A549 (cell line): ENCODE measurements at places on chromosomes 4 and X.

GRCh38 chr4:8854931-8855330, 16.7 kb downstream of the HMX1 start:
- DNase-seq, result no peak

- DNase-seq, result no peak
Measured at GRCh38 chrX:38634665-38635064, 73.3 kb downstream of the TSPAN7 start.

DNA sequence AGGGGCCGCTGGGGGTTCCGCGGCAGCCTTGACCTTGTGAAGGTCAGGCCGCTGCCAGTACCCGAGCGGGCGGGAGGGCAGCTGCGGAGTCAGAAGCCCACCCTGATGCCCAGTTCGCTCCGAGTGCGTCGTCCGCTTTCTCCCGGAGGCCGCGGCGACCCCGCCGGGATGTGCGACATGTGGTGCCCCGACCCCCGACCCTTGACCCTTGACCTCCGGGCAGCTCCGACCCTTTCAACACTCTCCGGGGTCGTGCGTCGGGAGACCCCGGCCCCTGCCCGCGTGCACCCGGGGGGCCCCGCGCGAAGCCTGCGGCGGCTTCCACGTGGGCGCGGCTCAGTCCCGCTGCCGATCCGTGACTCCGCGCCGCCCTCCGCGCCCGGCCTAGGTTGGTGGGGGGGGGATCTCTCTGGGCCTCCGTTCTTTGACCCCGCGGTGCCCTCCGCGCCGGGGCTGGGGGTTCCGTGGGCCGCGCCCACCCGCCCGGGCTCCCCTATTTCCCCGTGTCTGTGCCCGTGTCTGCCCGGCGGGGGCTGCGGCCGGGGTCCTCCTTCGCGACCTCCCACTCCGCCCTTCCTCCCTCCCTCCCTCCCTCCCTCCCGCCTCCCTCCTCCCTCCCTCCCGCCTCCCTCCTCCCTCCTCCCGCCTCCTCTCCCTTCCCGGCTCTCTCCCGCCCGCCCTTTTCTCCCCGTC, 609 bp upstream of the SLC25A6 start:
- peak; percentile 56 for DNase-seq

DNA sequence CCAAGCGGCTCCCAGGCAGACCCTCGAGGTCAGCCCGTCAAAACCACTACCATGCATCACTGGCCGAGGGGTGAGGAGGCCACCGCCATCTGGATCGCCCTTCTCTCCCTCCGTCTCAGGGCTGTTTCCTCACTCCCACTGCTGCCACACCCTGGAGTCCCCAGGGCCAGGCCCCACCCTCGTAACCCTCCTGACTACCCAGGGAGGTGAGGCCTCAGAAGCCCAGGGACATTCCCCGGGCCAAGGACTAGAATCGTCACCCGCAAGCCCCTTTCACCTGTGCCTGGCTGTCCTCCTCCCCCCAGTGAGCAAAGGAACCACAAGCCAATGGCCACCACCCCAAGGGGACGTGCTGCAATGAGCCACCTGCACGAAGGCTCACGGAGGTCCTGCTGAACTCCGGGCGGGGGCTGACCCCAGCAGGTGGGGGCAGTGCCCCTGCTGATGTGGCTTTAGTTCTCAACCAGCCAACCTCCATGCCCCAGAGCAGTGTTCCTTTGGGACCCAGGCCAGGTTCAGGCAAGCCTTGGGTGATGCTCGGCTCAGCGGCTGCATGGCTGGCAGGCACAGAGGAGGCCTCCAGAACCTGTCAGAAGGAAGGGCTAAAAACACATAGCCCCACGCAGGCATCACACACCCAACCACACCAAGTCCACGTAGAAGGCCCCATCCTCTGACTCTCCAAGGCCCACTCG, 23.8 kb downstream of the PPP2R2C start:
- DNase-seq, result no peak

DNA sequence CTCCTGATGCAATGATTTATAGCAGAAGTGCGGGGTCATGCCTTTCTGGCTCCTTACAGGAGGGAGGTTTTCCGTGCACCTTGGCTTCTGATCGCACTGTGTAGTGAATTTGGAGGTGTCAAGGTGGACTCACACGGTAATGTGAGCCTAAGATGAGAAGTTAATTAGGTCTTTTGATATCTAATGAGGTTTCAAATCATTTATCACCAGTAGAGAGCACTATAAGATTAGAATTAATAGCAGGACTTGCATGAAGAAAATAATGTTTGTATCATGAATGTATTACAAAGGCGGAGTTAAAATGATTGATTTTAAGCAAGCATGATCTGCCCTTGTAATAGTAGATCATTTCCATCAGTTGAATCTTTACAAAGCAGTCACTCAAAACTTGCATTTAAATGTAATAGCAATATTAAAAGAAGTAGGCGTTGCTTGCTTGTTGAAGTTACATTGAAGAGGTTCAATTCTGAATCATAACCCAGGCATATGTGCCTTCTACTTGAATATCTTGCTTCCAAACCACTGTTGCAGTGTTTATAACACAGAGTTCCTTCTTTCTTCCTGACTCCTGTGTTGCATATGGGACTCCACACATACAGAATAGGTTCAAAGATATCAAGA, 152.1 kb downstream of the FMR1NB start:
- peak; percentile 0 for DNase-seq

DNA sequence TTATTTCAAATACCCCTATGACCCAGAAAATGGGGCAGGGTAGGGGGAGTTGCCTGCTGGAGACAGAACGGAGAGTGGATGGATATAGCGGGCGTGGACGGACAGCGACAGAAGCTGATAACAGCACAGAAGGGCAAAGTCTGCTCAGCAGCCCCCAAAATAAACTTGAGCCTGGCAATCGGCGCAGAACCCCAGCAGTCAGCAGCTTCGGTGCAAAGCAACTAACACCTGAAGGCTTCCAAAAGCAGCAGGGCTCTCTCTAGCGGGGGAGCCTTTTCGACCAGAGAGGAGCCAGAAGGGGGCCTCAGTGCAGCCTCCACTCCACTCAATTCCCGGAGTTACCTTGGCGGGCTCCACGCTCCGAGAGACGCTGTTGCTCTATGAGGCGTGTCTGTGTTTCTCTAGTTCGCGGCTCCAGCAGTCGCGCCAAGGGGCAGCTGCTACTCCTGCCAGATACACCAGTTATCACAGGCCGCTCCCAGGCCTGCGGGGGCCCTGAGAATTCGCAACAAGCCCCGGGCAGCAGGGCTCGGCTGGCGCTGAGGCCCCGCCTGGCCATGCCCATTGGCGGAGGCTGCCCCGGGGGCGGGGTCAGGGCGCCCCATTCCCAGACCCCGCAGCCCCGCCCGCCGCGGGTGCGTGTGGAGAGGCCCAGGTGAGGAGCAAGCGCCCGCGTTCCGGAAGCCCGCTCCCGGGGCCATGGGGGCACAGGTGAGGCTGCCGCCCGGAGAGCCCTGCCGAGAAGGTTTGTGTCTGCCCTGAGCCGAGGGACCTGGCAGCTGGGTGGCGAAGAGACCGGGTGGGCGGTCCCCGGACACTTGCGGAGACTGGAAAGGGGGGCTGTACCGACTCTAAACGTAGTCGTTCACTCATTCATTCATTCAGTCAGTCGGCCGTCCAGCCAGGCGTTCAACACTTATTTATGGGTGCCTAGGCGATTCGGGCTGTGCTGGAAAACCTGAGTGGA, at the start of the genes CNGA1 and NIPAL1:
Gene CNGA1, minus strand, starts transcription at position 541 of the 967 bp plus-strand sequence. CDS start 63,992 bp downstream, outside the sequence.
Gene NIPAL1, plus strand, starts transcription at position 632 of the 967 bp plus-strand sequence. Its CDS starts 68 bp downstream, at position 700.
- DNase-seq, result peak; percentile 53

GRCh38 chr4:166941629-166942028, 292.7 kb downstream of the SPOCK3 start:
- DNase-seq, result no peak

DNA sequence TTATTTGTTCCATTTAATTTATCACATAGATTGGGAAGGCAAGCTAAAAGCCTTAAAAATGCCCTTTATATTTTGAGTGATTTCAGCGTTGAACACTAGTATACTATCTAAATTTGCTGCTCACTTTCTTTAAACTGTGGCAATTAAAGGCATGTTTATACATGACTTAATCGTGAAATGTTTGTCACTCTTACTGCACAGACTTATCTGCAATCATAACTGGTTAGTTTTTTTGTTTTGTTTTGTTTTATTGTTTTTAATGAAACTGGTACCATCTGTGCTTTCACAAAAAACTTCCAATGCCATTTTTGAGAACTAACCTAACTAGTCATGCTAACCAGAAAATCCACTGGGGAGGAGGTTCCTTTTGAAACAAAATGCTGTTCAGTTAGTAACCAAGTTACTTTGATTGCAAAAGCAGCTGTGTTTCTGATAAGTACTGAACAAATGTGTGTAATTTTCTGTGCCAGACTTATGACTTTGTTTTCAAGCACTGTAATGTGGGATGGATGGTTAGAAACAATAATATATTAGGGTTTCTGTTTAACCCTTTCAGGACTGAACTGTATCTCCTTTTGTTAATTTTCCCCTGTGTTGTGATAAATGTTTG, 56.1 kb downstream of the CCKAR start:
- no peak for DNase-seq

DNA sequence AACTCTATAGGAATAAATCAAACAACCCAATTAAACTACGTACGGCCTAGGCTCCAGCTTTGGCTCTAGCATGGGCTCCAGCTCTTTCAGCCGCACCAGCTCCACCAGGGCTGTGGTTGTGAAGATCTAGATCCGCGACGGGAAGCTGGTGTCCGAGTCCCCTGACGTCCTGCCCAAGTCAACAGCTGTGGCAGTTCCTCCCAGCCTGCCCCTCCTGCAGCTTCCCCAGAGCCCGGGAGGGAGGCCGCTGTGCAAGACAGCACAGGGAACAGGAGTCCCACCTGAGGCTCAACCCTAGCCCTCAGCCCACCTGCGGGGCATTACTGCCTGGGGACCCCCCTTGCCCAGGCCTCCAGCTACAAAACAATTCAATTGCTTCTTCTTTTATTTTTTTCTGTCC, 2680.3 kb downstream of the PCDH7 start:
- no peak for DNase-seq

GRCh38 chrX:57227691-57228090, 58.8 kb upstream of the FAAH2 start:
- DNase-seq, result no peak

DNA sequence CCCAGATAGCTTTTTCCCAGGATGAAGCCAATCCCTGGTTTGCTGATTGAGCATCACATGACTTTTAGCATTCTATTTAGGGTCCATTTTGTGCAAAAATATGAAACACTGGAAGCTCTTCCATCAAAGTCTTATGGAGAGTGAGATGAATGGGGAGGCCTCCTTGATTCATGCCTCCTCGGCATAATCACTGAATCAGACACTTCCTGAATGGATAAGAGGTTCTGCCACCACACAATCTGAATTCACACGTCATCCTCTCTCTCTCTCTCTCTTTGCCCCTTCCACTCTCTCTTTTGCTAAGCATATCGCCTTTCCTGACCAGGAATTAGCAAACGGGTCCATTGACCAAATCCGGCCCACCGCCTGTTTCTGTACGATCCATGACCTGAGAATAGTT, 68.7 kb downstream of the CRMP1 start:
- no peak for DNase-seq

DNA sequence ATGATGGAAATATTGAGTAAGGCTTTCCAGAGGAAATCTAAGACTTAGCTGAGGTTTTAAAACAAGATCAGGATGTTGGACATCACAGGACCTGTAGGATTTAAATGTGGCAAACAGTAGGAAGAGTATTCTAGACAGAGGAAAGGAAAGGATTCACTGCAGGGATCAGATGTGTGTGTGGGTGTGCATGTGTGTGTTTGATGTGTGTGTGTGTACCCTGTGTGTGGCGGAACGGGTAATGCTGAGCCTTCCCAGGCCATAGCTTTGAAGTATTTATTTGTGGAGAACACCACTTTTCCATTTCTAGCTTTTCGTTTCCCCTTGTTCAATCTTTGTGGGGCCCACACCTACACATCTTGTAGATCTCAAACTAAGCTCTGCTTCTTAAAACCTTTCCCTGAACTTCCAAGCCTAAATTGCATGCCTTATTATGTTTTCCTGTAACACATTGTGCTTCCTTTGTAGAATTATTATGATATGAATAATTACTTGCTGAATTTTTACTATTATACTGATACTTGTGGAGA, 6.9 kb downstream of the GUCY1A1 start:
- no peak for DNase-seq

DNA sequence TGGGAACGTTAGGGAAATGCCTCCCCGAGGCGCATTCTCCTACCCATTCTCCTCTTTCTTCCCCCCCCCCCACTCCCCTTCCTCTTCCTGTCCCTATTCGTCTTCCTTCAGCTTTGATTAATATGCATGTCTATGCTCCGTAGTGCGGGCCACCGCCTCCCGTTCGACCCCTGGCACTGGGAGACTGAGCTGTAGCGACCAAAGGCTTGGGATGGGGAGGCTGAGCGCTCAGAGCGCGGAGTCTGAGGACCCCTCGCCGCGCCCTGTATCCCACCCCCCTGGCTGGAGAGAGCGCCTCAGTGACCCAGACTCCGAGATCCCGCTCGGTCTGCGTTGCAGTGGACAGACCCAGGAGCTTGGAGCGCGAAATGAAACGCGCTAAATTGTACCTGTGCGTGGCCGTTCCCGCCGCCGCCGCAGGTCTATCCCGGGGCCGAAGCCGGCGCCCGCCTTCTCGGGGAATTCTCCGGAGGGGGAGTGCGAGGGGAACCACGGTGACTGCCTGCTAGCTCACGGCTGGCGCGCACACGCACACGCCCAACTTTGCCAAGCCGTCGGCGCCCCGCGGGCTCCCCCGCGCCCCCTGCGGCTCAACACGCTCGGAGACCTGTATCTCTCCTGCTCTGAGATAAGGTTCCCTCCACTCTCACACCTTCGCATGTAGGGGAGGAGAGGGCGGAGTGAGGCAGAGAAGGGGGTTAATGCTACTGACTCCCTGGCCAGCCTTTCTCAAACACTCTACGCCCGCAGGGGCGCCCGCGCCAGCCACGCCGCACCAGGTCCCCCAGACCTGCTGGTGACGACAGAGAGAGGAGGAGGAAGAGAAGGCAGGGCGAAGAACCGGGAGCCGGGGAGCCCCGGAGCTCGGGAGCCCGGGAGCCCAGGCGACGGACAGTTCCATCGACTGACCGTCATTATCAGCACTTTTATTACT, 1.5 kb upstream of the PTCHD1 start:
- DNase-seq, result no peak

- peak; percentile 8 for DNase-seq
Measured at GRCh38 chr4:100935090-100935489, 412.2 kb downstream of the PPP3CA start.

DNA sequence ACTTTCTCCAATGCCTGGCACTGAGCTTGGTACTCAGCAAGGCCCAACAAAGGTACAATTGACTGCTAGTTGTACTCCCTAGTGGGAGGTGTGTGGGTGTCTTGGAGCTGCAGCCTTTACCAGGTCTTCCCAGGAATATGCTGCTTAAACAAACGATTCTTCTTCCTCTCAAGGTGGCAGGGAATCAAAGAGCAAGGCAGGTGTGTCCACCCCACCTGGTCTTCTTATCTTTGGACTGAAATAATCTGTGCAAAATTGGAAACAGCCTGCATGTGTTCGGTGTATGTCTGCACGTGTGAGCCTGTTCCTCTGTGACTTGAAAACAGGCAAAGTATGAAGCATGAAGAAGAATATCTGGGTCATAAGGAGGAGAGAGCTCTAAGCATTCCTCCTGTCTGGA, 235.3 kb downstream of the PTTG2 start:
- no peak for DNase-seq

- no peak for DNase-seq
Measured at GRCh38 chrX:2492531-2493218, 8.1 kb downstream of the DHRSX start.

GRCh38 chr4:75101906-75102786, 169.2 kb downstream of the PARM1 start:
- no peak for DNase-seq
